ENCODE measurements at places on chromosomes 7 and 10.

DNA sequence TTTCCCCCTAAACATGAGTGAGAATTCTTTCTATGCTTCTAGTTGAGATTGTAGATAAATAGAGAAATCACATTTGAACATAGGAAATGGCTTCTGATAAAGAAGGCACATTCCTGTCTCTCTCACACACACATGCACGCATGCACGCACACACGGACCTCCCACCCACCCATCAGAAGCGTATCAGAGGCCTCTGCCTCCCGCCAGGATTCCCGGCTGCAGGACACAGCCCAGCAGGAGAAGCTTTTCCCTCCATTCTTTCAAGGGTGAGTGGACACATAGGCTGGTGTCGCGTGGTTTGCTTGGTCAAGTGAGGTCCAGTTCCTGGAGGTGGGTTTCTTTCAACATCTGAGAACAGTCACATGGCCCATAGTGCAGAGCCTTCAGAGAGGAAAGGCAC is 34.2 kb downstream of the KLF6 start:
- no peak for DNase-seq

GRCh38 chr7:45921699-45922519 is 837 bp upstream of the IGFBP3 start:
- DNase-seq = no peak

- no peak for DNase-seq
Measured at GRCh38 chr7:68446183-68446582, 1152.1 kb upstream of the AUTS2 start.

- no peak for DNase-seq
Measured at GRCh38 chr10:130138479-130138866, 2.3 kb downstream of the GLRX3 start.

DNA sequence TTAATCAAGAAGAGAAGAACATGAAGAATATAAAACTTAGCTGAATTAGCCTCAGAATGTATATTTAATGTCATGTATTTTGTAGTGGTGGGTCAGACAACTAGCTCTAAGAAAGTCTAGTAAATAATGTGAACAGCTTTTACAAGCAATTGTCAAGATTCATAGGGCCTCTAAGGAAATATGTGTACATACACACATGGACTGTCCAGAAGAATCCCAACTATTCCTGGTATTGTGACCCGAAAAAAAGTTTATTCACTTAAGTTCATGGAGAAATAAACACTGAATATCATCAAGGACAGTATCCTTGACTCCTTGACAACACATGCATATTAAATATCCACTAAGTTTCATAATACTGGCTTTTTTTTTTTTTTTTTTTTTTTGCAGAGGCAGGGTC is 11.4 kb upstream of the TWIST1 start:
- DNase-seq = no peak

GRCh38 chr7:107450970-107451369 is 18.9 kb upstream of the GPR22 start:
- no peak for DNase-seq

GRCh38 chr7:137097111-137097510 is 228.7 kb downstream of the CHRM2 start:
- no peak for DNase-seq

GRCh38 chr10:58451193-58451889 is 61.3 kb upstream of the BICC1 start:
- no peak for DNase-seq

Measured in stimulated activated CD8-positive, alpha-beta memory T cell treated with anti-CD3 and anti-CD28 coated beads, Interleukin-7, amount 100 ng/mL, for 24 hours (primary cell).